ENCODE measurements at places on chromosomes 3 and 15. TPM values are rescaled to one million over a fixed set of nuclear protein-coding genes. Genes with fewer than 3 reads are reported as not detected.

ZNF660 gene
- 3.0 TPM for total RNA-seq

CCDC39 gene
- not detected for total RNA-seq

SERPINI2 gene
- total RNA-seq, result not detected

TM4SF1 gene
- total RNA-seq, result 1.8 TPM

MAP1A gene
- total RNA-seq, result 10.6 TPM

TADA3 gene
- 71.1 TPM for total RNA-seq

TMCO5A gene
- not detected for total RNA-seq

NEIL1 gene
- 24.7 TPM for total RNA-seq

TMEM212 gene
- not detected for total RNA-seq

GALNT15 gene
- not detected for total RNA-seq

ZDHHC19 gene
- total RNA-seq, result not detected

MB21D2 gene
- total RNA-seq, result 28.7 TPM

MME gene
- 86.5 TPM for total RNA-seq

PSTPIP1 gene
- 0.39 TPM for total RNA-seq

SERPINI1 gene
- 1.6 TPM for total RNA-seq

OSTN gene
- not detected for total RNA-seq

CELF6 gene
- 0.11 TPM for total RNA-seq

KLF15 gene
- not detected for total RNA-seq

Measured in placental epithelial cell (primary cell).